ENCODE measurements at places on chromosomes 16 and 17.

GRCh38 chr17:1967213-1967612, 57.9 kb downstream of the RTN4RL1 start:
- DNase-seq: no peak

GRCh38 chr16:31355431-31356100, 590 bp downstream of the ITGAX start:
- DNase-seq: no peak

DNA sequence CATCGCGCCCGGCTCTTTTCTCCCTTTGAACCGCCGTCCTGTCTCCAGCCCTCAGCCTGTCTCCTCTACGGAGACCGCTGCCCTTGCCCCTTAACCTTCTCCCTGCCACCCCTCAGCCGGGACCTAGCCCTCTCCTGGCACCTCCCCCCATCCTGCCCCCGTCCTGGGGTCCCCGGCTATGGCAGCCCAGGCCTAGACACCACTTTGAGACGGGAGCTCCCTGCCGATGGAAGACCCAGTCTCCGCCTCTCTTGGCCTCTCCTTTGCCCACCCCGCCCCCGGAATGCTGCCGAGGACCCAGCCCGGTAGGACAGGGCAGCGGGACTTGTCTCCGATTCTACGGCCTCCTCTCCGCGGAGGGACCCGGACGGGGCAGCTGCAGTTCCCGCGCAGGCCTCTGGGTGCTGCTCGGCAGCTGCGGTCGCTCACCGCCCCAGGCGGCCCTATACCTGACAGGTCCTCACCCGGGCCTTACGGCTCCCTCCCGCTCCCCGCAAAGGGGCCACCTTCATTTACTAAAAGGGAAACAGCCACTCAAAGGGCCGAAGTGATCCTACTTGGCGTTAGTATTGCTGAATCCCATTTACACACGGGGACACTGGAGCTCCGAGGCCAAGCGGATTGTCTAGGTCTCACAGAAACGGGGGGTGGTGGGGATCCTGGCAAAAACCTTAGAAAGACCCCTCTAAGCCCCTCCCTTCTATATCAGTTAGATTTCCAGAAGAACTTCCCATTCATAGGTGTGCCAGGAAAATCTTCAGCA, 32.6 kb upstream of the TAC4 start:
- DNase-seq: peak; percentile 44

DNA sequence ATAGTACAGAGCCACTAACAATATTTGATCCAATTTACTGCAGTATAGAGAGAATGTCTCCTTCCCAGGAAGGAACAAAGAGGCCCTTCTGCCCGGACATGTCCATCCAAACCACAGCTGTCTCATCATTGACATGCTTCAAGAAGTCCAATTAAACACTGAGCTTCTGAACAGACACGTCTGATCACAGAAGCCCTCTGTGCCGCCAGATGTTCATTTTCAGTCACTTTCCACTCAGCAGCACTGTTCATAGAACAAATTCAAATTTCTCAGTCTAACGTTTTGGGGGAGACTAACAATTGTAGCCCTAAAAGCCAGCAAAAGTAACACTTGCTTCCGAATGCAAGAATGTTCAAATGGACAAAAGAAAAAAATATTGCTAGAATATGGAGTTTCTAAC, 15.3 kb downstream of the ZC3H7A start:
- no peak for DNase-seq

DNA sequence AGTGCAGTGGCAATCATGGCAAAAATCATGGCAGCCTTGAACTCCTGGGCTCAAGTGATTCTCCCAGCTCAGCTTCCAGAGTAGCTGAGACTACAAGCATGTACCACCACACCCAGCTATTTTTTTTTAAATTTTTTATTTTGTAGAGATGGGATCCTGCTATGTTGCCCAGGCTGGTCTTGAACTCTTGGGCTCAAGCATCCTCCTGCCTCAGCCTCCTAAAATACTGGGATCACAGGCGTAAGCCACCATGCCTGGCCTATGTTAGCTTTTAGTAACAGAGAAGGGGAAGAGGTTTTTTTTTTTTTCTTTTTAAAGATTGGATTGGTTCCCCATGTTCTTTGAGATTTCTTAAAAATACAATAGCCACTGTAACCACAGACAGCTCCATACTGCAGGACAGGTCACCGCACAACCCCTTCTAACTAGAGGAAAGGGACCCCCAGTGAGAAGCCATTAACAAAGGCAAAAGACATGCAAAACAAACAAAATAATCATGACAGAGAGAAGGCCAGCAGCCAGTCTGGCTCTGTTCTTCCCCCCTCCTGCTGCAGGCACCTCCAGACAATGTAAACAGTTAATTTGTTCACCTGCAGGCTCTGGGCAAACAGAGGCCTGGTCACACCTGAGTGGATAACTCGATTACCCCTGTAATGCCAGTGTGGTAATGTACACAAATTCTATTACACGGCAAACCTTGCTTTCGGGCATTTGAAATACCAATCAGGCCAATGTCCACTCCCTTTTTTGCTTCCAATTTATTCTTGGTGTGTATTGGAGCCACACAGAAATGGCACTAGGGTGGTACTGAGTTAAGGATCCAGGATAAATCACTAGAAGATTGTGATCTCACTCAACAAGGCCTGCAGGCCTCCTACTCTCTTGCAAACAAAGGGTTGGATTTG, 52.9 kb downstream of the SNX11 start:
- no peak for DNase-seq

Data from Kasumi-1 (cell line).